ENCODE measurements at places on chromosomes 16 and 17. TPM values are rescaled to one million over a fixed set of nuclear protein-coding genes. Genes with fewer than 3 reads are reported as not detected.

DNA sequence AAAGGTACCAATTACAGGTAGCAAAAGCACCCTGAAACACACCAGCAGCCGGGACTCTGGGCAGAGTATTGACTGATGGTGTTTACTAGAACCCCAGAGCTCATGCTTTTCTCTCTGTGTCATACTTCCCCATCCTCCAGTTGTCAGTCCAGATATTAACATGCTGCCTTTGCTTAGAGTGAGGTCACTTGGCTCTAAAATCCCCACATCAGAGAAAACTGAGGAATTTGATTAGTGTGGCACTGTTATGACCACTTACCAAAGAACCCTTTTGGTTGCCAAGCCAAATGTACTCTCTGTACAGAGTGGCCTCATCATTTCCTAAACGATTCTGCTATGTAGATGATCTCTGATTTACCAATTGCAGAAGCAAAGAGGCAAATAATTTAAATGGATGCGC, 80.4 kb downstream of the ABCC12 start:
- H3K27ac ChIP-seq, result no peak overlapping the region
- H3K4me1 ChIP-seq, result 0 out of 2 replicates have a peak, but pooled peaks cover 14% of the 10 kb centered on the region
- H3K4me3 ChIP-seq, result no peak overlapping the region
- DNase-seq, result no peak
- no peaks in the 10 kb centered on the region for H3K36me3 ChIP-seq

DNA sequence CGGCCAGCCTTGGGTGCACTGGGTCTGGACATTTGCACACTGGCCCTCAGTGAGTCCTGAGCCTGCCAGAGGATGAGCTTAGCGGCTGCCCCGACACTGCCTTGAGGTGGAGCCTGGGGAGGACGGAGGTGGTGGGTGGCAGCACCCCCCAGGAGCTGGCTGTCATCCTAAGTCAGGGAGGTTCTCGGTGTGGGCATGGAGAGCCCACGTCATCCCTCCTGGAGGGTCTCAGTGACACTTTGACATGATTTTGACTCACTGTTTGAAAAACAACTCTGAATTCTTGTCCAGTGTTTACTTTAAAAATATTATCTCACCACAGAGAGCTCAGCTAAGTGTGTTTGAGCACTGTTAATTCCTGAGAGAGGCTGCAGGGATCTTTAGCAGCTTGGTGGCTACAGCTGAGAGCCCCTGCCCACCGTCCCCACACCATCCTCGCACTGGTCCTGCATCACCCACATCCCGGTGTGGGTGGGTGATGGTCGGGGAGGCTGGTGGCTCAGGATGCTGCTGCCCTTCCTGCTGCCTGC, 63.1 kb downstream of the BANP start:
- no peaks in the 10 kb centered on the region for H3K27me3 ChIP-seq
- no peaks in the 10 kb centered on the region for H3K36me3 ChIP-seq
- no peak overlapping the region for H3K27ac ChIP-seq
- DNase-seq, result no peak
- H3K4me3 ChIP-seq, result no peak overlapping the region

The ADAM11 gene
- total RNA-seq, result 0.55 TPM

The OR1F1 gene
- 1.4 TPM for total RNA-seq

The ABCC6 gene
- total RNA-seq, result 1.7 TPM

The MYH13 gene
- total RNA-seq, result not detected

The TBC1D28 gene
- not detected for total RNA-seq
